ENCODE measurements at places on chromosomes 7 and 10. TPM values are rescaled to one million over a fixed set of nuclear protein-coding genes. Genes with fewer than 3 reads are reported as not detected.

The CTAGE6 gene
- total RNA-seq, result 0.08 TPM

The PRKAR2B gene
- total RNA-seq, result 0.08 TPM

The AP5Z1 gene
- 41.8 TPM for total RNA-seq

GRCh38 chr10:11301571-11302111, 284.0 kb downstream of the CELF2 start:
- DNase-seq, result no peak

GRCh38 chr7:71601851-71602250, 469.9 kb downstream of the GALNT17 start:
- no peak for DNase-seq

The SHH gene
- 0.08 TPM for total RNA-seq

The TRPV6 gene
- not detected for total RNA-seq

The TDRD1 gene
- 0.51 TPM for total RNA-seq

DNA sequence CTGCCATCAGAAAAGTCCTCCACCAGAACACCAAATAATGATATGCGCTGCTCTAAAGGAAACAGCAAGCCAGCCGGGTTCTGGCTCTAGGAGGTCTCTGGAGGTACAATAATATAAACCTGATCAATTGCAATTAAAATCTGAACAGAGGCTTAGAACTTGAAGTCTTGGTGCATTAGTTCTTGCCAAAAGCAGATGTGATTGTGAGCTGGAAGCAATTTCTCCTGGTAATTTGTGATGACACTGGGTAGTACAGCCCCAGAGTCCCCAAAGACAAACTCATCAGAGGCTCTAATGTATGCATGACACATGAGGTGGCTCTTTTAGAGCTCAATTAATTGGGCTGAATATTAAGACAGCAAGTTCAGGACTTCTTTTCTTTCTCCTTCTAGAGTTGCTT, 3.3 kb downstream of the ETV1 start:
- no peak for DNase-seq

DNA sequence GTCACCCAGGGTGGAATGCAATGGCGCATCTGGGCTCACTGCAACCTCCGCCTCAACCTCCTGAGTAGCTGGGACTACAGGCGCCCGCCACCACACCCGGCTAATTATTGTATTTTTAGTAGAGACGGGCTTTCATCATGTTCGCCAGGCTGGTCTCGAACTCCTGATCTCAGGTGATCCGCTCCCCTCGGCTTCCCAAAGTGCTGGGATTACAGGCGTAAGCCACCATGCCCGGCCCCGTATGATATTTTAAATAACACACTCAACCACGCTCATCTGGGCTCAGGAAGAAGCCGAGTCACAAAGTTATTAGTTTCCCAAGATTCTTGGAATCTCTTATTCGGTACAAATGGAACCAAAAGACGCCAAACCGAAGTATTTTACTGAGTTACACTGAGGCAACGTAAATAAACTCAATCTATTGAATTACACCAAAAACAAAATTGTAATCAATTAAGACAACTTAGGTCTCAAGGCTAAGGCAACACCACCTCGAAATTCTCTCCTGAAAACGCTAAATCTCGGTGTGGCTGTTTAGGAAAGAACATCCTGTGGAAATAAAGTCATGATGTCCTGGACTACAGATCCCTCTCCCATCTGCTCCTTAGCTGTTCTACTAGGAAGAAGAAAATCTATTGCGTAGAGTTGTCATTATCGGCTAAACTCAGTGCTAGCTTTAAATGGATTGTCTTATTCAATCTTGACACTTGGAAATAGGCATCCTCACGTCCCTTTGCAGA, 910 bp downstream of the ARHGAP19 start:
- DNase-seq, result no peak

GRCh38 chr10:120552262-120552661, 95.2 kb downstream of the PLPP4 start:
- DNase-seq, result no peak

The DGKI gene
- total RNA-seq, result 7.9 TPM

The ZNF117 gene
- 12.9 TPM for total RNA-seq

GRCh38 chr7:18495412-18496340, at the start of gene HDAC9:
TSS of gene HDAC9 (plus strand) at chr7:18495749. CDS start at chr7:18496303, 554 bp downstream.
- peak; percentile 98 for DNase-seq

DNA sequence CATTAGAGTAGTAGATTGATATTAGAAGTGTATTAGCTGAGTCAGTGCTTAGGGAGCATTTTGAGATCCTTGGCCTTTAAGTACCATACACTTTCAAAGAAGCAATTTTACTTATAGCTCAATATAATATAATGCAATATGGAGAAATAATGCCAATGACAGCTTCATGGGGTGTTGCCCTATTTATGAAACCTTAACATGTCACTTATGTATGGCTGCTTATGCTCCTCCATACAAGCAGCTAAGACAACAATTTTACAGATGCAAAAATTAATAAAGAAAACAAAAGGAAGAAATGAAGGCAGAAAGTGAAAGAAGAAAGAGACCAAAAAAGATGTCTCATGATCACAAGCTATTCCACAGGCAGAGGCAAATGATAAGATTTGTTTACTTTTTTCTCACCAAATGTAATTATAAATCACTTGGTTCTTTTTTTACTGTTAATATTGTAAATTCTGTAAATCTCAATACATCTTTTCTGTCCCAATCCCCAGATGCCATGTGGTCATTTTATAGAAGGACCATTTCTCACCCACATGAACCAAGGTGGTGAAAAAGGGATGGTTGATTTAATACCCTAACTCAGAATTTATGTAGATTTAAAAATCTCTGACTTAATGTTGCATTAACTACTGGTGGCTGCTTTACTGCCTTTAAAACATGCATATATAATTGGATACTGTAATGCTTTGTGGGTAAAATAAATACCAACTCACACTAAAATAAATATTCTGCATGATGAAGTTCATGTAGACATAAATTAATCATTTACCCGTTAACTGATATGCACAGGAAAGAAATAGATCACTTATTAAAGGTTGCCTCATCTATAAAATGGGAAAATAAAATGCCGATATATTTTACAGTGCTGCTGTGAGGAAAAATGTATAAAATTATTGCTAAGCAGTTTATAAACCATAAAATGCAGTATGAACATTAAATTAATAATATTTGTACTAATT, 33.5 kb upstream of the RHOBTB1 start:
- no peak for DNase-seq

DNA sequence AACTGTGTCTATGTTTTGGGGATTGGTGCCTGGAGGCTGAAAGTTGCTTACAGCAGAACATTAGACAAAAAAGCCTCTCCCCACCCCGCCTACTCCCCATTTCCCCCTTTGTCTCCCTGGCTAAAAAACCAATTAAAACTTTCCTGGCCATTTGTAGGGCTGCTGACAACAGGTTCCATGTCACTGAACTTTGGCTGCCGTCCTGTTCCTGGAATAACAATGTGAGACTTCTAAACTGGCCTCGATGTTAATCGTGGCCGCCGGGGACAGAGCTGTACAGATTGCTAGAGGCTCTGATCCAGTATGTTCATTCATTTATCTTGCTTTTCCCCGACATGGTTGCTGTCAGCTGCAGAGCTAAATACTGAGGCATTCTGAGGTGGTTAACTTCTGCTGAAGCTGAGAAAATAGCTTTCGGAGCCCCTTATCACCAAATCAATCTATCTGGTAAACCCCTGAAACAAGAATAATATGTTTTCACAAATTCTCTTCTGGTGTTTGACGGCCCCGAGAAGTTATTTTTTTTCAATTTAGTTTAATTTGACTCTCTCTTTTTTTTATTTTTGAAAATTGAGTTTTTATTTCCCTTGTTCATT, 271.6 kb downstream of the GFRA1 start:
- no peak for DNase-seq

The RBP4 gene
- total RNA-seq, result 0.42 TPM

All from myocyte (in vitro differentiated cells).